T-helper 2 cell (primary cell): ENCODE measurements at places on chromosomes 4 and X.

DNA sequence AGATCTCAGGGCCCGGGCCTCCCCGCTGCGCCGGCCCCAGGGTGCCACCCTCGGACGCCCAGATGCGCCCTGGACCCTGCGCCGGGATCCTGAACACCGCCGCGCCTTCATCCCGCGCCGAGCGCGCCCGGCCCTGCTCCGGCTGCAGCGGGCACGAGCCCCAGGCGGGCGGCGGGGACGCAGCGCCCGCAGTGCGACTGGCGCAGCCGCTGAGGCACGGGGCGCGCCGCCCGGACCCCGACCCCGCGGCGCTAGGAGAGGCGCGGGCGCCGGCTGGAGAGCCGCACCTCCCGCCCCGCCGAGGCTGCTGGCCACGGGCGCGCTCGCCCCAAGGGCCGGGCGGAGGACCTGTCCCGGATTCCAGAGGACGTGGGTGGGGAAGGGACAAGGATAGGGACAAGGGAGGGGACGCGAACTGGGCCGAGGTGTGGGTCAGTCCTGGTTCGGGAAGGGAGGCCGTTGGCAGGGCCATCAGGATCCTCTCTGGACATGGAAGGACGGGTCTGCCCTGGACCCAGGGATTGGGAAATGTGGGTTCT lies 1.1 kb downstream of the ZFYVE28 start:
- no peak for DNase-seq

DNA sequence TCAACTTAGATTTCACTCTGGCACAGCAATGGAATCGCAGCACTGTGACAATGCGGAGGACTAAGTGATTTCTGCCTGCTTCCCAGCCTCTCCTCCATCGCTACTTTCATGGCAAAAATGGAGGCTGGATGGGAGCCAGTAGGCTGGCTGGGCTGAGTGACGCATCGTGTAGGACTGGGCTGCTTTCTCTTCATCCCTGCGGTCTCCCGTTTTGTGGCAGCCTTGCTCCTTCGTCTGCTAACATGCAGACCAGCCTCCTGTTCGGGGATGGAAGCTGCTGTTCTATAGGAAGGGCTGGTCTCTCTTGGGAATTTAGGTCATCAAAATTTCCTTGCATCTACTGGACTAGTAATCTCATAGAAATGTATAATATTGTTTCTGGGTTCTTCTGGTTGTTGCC lies 15.8 kb upstream of the RGS12 start:
- DNase-seq = no peak

DNA sequence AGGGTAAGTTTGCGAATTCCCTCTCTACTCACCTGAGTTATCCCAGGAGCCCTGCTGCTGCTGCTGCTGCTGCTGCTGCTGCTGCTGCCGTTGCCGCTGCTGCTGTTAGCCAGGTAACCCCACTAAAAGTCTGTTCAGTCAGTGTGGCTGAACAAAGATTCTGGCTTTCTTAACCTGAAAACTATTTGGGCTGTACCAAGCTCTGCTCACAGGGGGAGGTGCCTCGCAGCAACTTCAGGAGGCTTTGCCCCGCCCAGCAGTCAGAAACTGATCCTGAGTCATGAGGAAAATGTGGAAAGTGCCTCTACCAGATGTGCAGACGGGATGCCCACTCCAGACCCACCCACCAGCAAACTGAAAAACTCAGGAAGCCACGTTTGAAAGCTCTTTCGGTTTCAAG lies at the start of gene CAPN6:
TSS of gene CAPN6 (minus strand) at position 145 of the 400 bp plus-strand sequence. CDS start 6,547 bp downstream, outside the sequence.
- no peak for DNase-seq

- DNase-seq = no peak
Observed at GRCh38 chr4:87799301-87800113, at the start of gene IBSP. Gene IBSP (plus strand): TSS chr4:87799554. CDS start chr4:87802362, 2,808 bp downstream.
